Cortex of kidney (tissue), 1 donor: ENCODE measurements at places on chromosomes 6 and 20.

- no peak for DNase-seq
Measured at GRCh38 chr20:16699293-16699692, 30.5 kb upstream of the SNRPB2 start.

DNA sequence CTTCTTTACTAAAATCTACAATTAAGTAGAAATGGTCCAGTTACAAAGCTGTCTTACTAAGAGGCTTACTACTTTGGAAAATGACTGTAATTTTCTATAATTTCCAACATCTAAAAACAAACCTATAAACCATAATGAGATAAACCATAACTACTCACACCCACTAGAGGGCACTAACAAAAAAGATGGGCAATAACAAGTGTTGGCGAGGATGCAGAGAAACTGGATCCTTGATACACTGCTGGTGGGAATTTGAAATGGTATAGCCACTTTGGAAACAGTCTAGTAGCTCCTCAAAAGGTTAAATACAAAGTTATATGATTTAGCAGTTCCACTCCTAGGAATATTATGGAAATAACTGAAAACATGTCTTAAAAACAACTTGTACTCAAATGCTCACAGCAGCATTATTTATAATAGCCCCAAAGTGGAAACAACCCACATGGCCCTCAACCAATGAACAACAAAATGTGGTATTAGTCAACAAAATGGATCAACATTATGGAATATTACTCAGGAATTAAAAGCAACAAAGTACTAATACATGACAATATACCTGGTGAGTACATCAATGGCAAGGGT, 50.6 kb downstream of the GJA10 start:
- no peak for DNase-seq

GRCh38 chr6:143684486-143684885, 6.7 kb downstream of the PHACTR2 start:
- DNase-seq = no peak

- no peak for DNase-seq
Measured at GRCh38 chr6:158684311-158684710, 34.5 kb downstream of the SYTL3 start.

DNA sequence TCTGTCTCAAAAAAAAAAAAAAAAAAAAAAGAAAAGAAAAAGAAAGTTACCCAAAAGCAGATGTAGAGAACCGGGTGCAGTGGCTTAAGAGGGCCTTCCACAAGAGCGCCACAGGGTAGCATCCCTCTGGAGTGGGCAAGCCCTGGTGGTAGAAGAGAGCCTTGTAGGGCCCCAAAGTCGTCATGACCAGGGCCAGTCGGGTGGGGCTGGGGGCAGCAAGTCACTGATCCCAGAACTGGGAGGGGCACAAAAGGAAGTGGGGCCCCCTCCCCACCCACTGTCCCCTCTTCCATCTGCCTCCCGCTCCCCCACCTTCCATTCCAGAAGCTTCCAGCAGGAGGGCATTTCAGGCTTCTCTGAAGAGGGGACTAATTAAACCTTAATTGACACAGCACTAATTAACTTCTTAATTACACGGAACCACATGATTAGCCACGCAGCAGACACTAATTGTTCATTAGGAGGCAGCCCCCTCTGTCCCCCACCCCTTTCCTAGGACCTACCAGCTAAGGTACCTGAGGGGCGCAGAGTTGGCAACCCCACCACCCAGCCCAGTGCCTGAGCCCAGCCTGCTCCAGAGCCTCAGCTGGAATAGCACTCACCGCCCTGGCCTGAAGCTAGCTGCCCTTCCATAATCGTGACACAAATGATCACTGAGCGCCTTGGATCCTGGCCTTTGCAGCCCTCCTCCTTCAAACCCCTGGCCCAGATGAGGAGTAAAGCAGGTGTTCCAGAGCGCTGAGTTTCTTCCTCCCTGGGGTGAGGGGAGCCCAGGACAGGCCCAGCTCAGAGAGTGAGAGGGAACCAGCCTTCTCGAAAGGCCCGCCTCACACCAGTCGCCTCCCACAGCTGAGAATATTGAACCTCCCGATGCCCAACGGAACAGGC, 34.8 kb downstream of the MDFI start:
- no peak for DNase-seq

DNA sequence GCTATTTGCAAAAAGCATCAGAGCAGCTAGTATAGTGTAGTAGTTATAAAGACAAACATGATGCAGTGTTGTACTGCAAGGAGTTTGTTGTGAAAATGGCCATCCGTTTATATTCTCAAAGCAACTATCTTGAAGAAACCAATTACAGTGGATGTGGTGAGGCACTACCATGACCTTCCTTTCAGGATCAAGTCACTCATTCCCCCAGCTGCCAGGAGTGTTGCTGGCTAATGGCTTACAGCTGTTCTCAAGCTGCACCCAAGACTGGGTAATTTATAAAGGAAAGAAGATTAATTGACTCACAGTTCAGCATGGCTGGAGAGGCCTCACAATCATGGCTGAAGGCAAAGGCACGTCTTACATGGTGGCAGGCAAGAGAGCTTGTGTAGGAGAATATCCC, 29.0 kb downstream of the ADGRF4 start:
- DNase-seq = no peak

GRCh38 chr20:4112481-4113421, 97.4 kb upstream of the RNF24 start:
- no peak for DNase-seq

DNA sequence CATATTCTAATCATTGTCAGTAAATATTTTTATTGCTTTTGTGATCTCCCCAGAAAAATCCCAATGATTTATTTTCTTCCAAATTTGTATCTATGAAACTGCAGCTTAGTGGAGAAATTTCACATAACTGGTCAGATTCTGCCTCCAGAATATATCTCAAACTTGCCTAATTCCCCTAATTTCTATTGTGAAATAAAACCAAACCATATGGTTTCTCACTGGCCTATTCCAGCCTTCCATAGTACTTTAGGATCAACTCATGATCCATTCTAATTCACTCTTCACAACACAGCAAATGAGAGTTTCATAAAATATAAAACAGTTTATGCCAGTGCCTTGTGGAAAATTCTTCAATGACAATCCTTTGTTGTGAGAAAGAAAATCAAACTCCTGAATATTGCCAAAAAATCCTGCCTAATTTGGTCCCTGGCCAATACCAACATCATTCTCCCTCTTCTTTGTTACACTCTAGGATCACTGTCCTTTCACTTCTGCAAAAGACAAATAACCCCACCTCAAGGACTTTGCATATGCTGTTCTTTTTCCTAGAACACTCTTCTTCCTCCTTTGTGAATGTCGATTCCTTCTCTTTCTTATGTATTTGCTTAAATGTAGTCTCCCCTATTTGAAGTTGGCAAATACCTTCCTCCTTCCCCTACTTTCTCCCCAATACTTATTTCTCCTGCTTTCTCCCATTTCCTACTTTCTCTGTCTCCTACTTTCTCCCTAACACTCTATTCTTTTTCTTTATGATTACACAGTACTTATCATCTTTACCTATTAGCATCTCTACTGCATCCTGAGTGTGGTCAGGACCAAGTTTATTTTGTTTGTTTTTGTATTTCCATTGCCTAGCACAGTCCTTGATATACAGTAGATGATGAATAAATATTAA, 587.5 kb downstream of the RFPL4B start:
- no peak for DNase-seq

DNA sequence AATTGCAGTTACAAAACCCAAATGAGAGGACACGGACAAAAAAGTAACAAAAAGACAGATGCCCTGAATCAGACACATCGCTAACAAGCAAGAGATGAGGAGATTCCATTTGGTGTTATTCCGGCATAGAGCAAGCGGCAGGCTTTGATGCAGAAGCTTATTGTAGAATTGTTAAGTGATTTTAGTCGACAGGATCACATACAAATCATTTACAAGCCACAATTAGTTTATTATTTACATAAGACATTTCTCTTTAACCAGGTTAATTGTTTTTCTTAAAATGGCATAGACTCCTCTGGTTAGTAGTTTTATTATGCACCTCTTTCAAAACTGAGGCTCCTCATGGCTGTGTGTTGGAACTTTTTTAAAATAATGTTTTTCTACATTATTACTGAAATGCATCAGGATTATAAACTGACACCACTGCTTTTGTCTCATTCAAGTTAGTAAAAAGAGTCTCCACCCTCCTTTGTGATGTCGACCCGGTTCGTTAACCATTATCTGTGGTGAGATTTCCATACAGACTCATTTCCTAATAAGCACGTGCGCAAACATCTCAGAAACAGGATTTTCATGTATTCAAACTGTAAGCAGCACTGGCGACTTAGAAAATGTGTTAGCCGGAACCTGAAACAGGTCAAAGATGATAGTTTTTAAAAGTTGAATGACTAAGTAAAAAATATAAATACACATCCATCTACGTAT, 119.8 kb downstream of the COL12A1 start:
- DNase-seq = no peak

DNA sequence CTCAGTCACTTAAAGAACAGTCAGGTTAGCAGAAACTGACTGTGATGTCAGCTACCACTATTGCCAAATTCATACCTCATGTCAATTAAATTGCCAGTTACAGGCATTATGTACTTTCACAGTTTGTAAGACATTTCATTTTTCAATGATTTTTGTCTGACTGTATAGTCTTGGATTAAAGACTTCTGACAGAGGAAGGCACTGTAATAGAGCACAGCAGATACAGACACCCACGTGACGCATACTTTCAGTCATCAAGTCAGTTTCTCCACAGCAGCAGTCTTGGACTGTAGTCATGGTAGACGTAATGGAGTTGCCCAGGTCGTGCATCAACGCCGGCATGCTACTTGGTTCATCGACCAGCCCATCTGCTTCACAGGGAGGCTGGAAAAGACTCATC, 29.5 kb upstream of the ELOVL5 start:
- no peak for DNase-seq

DNA sequence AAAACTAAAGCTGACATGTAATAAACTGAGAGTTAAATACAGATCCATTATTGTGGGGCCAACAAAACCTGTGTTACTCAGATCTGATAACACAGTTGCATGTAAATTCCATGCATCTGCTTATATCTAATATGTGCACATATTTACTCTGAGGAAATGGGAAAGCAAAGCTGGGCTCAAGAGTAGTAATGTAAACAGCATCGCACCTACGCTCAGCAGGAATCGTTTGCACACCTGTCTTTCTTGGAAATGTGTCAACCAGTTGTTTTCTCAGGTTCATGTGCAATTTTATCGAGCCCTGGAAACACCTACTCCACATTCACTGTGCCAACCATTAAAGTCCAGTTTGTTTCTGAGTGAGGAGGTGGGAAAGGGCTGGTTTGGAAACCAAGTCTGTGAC, 80.3 kb upstream of the CNKSR3 start:
- DNase-seq = no peak

DNA sequence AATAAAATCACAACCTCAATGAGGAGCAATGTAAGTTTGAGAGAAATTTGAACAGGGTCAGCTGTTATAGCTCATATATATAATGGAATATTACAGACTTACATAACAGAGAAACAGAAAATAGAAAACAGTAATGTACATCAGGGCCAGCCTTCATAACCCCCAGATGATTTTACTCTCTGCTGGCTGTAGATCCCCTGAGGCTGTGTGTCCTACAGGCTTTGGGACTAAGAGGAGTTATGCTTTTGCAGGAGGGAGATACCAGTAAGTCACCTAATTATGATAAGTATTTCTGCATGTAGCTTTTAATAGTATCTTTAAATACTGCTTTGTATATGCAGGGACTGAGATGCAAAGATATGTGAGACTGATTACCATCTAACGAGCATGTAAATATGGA, 105.8 kb upstream of the ASCC3 start:
- no peak for DNase-seq

DNA sequence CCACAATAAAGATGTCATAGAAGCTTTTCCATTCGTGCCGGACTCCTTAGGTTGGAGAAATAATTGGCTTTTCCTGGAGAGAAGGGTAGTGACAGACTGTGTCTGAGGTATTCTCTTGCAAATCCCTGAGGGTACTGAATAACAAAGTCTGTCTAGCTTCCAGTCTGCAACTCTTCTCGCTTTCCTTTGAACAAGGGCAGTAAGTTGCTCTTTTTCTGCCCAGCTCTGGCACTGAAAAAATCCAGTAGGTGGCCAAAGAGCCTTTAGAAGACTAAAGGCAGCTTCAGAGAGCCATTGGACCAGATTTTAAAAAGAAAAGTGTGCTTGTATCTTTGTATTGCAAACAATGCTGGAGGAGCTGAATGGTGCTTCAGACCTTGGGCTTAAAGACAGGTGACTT, 20.7 kb upstream of the RREB1 start:
- DNase-seq = no peak

GRCh38 chr6:151147118-151147832, 92.5 kb upstream of the AKAP12 start:
- no peak for DNase-seq

- DNase-seq = no peak
Measured at GRCh38 chr20:7496394-7496991, 443.8 kb downstream of the HAO1 start.

- DNase-seq = no peak
Measured at GRCh38 chr6:45952546-45952945, 63.1 kb downstream of the CLIC5 start.

GRCh38 chr6:73236144-73236750, 11.0 kb upstream of the KHDC1L start:
- DNase-seq = no peak

- DNase-seq = no peak
Measured at GRCh38 chr20:20360464-20360863, 7.4 kb upstream of the INSM1 start.

- no peak for DNase-seq
Measured at GRCh38 chr20:47188540-47188939, 168.0 kb downstream of the ZMYND8 start.

- DNase-seq = no peak
Measured at GRCh38 chr6:36853325-36853724, 14.1 kb upstream of the CPNE5 start.

- DNase-seq = no peak
Measured at GRCh38 chr6:11166948-11167347, 55.4 kb upstream of the ERVFRD-1 start.

DNA sequence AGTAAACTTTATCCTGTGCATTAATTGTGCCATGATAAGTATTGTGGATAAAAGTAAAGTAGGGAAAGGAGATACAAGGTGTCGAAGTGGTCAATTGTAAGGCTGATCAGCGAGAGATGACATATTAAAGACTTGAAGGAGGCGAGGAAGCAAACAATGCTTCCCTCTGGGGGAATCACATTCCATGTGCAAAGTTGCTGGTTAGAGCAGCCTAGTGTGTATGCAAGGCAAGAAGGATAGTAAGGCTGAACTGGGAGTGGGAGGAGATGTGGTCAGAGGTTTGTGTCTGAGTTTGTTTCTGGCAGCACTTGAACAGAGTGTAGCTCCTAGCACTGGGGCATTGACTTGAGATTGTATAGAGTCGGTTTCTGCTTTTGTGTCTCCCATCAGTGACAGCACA, 122.9 kb downstream of the SLC35F1 start:
- DNase-seq = no peak
